ENCODE measurements at places on chromosomes 6 and 20.

- no peak for DNase-seq
Observed at GRCh38 chr20:38833154-38833856, 27.8 kb downstream of the PPP1R16B start.

- no peak for DNase-seq
Observed at GRCh38 chr20:11267762-11268335, 594.0 kb upstream of the JAG1 start.

GRCh38 chr6:83459663-83460062 is 28.8 kb upstream of the ME1 start:
- no peak for DNase-seq

GRCh38 chr6:130603391-130603790 is 223.8 kb upstream of the SMLR1 start:
- DNase-seq, result no peak

GRCh38 chr6:31122791-31123706 is 2.8 kb upstream of the CDSN start:
- DNase-seq, result peak; percentile 77

DNA sequence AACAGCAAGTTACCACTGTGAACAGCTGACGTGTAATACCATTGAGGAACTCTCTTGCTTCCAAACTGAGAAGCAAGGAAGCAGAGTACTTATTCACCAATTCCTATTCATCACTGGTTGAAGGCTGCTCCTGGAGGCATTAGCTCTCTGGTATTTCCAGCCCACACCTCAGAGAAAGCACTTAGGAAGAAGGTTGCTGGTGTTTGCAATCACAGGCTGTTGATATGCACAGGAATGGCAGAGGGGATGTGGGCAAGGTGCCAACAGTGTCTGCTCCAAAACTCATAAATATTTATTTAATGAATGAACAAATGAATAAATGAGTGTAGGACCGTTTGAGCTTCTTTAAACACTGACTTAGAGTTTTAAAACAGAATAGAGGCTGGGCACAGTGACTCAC is 6.9 kb upstream of the RRBP1 start:
- peak; percentile 78 for DNase-seq

GRCh38 chr20:10970109-10970508 is 296.3 kb upstream of the JAG1 start:
- no peak for DNase-seq

- no peak for DNase-seq
Observed at GRCh38 chr6:87965806-87966205, 81.8 kb upstream of the SPACA1 start.
